Myometrial cell (primary cell): ENCODE measurements at places on chromosomes 5 and 9. TPM values are rescaled to one million over a fixed set of nuclear protein-coding genes. Genes with fewer than 3 reads are reported as not detected.

GDA gene
- 0.18 TPM in 1 of 2 replicates, not detected in the other for total RNA-seq

IL33 gene
- 22.5 and 29.1 TPM in 2 replicates for total RNA-seq

COL23A1 gene
- not detected in 2 replicates for total RNA-seq

FST gene
- 1.2 TPM in 2 replicates for total RNA-seq

C9orf50 gene
- not detected in 2 replicates for total RNA-seq

IL9 gene
- total RNA-seq, result not detected in 2 replicates

LHX6 gene
- not detected in 2 replicates for total RNA-seq

PAEP gene
- total RNA-seq, result not detected in 2 replicates
